H1 (cell line): ENCODE measurements at places on chromosomes 12 and 14. TPM values are rescaled to one million over a fixed set of nuclear protein-coding genes. Genes with fewer than 3 reads are reported as not detected.

Gene TSHR
- total RNA-seq, result not detected in 2 replicates

Gene ASCL1
- total RNA-seq, result not detected in 2 replicates

Gene SIX4
- total RNA-seq, result 37.7 and 38.9 TPM in 2 replicates

Gene SLC4A8
- total RNA-seq, result 13.4 and 15.2 TPM in 2 replicates

Gene CLEC14A
- 0.13 TPM in 2 replicates for total RNA-seq

Gene KRT79
- total RNA-seq, result not detected in 2 replicates

Gene AVPR1A
- total RNA-seq, result 0.11 and 0.20 TPM in 2 replicates

DNA sequence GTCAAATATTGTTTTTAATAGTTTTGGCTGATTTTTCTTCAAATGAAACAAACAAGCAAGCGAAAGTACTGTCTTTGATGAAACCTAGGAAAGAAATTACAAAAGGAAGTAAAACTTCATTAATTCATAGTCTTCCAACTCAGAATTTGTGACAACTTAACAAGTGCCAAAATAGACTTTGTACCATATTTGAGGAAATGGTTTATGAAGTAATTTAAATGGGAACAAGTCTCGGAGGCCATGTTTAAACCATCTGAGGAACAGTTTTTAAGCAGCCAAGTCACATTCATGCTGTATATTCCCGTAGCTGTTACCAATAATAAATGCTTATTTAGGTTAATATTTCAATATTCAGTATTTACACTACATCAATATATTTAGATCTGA lies 745 bp upstream of the ARHGDIB start:
- no peak for DNase-seq

DNA sequence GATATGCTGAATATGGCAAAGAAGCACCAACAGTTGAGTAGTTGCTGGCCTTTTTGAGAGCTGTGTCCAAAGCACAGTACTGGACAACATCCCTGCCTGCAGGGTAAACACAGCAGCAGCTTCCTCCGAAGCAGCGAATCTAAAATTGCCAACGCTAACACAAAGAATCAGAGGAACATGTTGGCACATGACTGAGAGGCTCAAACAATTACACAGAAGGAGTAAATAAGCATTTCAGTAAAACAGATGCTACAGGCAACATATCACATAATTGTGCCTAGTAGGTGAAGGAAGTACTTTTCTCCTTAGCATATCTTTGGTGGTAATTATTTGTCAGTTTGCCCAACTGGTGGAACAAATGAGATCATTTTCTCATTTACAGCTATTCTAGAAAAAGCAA lies 52.1 kb downstream of the KICS2 start:
- no peak for DNase-seq

GRCh38 chr12:99043319-99043914 lies 398.3 kb downstream of the APAF1 start:
- peak; percentile 47 for DNase-seq

- DNase-seq, result no peak
Observed at GRCh38 chr12:9615420-9616136, 7.9 kb upstream of the KLRB1 start.

DNA sequence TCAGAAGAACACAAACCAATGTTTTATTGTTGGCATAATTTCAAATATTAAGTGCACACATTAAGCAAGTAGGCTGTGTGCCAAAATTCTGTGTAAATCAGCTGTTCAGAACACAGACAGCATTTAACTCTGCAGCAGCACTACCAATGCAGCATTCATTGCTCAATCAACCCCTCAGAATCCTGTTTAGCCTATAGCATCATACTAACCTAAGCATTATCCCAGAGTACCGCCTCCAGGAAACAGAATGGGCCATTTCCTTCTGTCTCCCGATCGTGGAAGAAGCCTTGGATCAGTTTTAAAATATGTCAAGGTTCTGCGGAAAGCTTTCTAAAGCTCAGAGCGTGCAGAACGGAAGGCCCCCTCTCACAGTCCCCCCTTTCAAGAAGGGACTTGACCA lies 3.3 kb downstream of the IL26 start:
- DNase-seq, result no peak

GRCh38 chr12:31019976-31020375 lies 53.7 kb upstream of the DDX11 start:
- no peak for DNase-seq

GRCh38 chr14:60862283-60862682 lies 118.6 kb downstream of the TRMT5 start:
- DNase-seq, result no peak

- no peak for DNase-seq
Observed at GRCh38 chr12:120230974-120231315, 30.0 kb upstream of the RPLP0 start.

DNA sequence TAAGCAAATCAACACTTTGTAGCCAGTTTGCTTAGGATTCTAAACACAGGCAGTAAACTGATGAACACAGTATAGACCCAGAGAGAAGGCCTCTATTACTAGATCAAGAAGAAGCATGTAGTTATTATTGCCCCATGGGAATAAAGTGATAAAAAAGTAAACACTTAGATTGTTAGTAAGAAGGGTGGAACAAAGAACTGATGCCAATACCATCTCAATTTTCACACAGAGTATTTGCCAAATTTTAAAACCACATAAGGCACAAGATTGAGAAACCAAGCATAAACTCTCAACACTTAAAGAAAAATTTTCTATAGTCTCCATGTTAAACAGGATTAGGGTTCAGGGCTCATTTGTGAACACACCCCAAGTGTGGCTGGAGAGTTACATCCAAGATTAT lies 77.0 kb upstream of the SYT1 start:
- no peak for DNase-seq
